Effector CD4-positive, alpha-beta T cell (primary cell): ENCODE measurements at places on chromosomes 16 and 17.

DNA sequence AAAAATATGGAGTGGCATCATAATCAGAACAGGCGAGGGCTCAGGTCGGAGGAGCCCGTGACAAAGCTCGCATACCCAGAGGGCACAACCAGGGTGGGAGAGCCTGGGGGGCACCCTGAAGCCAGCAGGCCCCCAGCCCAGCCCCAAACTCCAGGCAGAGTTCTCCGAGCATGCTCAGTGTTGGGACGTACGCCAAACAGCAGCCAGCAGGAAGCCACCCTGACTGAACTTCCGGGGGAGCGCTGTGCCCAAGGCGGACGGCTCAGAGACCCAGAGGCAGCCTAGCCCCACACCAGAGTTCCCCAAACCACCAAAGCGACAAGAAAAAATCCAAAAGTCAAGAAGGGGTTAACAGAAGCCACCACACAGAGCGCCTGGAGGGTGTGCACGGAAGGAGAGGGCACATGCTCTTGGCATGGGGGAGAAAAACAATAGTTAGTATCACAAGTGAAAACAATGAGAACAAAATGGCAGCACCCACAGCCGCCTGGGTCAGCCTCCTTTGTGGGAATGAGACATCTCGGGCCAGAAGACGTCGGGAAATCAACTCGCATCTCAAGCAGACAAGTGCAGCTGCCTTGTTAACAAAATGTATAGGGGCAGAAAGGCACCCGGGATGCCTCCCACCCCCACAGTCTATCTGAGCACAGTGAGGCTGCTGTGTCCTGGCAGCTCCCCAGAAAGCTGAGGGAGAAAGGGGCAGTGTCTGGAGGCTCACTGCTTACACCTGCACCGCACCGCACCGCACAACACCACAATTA lies 11.9 kb downstream of the EXOC7 start:
- no peak for DNase-seq

DNA sequence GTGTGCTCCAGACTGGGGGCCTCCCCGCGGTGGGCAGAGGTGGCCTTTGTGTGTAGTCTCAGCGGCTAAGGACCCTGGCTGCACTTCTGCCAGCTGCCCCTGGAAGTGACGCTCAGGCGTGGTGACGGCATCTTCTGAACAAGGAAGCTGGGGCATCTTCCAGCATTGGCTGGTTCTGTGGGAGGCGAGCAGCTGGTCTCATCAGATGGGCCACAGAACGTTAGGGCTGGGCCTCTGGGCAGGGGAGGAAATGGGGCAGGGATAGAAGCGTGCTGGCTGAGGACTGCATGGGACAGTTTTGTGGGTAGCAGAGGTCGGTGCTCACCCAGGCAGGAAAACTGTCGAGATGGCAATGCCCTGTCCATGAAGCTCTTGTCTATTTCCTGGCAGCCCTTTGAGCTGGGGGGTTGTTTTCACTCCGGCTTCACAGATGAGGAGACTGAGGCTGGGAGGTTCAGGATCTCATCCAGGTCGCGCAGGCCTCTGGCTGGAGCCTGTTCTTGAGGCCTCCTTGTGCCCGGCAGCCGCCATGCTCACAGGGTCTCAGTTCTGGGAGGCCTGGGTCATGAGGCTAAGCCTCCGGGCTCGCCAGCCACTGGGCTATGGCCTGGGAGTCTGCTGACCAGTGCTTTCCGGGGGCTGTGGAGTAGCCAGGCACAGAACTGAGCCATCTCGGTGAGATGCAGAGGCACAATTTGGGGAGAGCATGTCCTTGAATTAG lies 16.3 kb downstream of the IRF8 start:
- no peak for DNase-seq

GRCh38 chr17:30229012-30229411 lies 6.5 kb downstream of the SLC6A4 start:
- DNase-seq = no peak

- DNase-seq = no peak
Measured at GRCh38 chr16:56864960-56865359, at the start of gene SLC12A3. SLC12A3 (plus strand) TSS chr16:56865207; CDS start chr16:56865236, 29 bp downstream.

- DNase-seq = no peak
Measured at GRCh38 chr16:49337814-49338350, 35.7 kb upstream of the C16orf78 start.

- no peak for DNase-seq
Measured at GRCh38 chr17:8532021-8532420, 96.3 kb downstream of the NDEL1 start.

- DNase-seq = no peak
Measured at GRCh38 chr16:85164431-85164830, 52.2 kb upstream of the CIBAR2 start.

GRCh38 chr16:64206862-64207261 lies 915.0 kb downstream of the CDH11 start:
- DNase-seq = no peak

- DNase-seq = no peak
Measured at GRCh38 chr17:17837380-17837821, 615 bp upstream of the SREBF1 start.
